ENCODE measurements at places on chromosomes 2 and 18.

- DNase-seq = no peak
Observed at GRCh38 chr18:7844418-7844817, 277.3 kb downstream of the PTPRM start.

DNA sequence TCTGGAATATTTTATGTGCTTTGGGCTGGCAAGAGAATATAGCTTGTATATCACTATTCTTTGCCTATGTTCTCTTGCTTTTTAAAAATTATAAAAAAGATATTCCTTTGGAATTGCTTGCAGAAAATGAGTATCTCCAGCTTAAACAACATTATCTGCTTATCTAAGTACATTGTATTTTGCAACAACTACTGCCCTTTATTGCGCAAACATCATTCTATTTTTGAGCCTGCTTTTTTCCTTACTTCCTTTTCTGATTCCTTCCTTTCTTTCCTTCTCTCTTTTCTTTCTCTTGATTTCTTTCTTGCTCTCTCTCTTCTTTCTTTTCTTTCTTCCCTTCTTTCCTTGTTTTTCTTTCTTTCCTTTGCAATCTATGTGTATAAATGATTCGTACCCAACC is 74.0 kb downstream of the UNC80 start:
- DNase-seq = no peak

- no peak for DNase-seq
Observed at GRCh38 chr2:188787658-188788240, 186.4 kb upstream of the COL3A1 start.

- no peak for DNase-seq
Observed at GRCh38 chr2:67130531-67131256, 266.4 kb upstream of the ETAA1 start.

DNA sequence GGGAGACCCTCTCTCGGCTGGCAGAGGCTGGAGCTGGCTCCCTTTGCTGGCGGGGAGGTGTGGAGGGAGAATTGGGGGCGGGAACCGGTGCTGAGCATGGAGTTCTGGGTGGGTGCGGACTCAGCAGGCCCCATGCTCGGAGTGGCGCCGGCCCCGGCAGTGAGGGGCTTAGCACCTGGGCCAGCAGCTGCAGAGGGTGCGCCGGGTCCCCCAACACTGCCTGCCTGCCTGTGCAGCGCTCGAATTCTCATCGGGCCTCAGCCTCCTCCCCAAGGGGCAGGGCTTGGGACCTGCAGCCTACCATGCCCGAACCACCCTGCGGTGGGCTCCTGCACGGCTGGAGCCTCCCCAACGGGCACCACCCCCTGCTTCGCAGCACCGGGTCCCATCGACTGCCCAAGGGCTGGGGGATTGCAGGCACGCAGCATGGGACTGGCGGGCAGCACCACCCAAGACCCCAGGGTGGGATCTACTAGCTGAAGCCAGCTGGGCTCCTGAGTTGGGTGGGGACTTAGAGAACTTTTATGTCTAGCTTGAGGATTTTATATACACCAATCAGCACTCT is 129.8 kb downstream of the LRRC30 start:
- no peak for DNase-seq

DNA sequence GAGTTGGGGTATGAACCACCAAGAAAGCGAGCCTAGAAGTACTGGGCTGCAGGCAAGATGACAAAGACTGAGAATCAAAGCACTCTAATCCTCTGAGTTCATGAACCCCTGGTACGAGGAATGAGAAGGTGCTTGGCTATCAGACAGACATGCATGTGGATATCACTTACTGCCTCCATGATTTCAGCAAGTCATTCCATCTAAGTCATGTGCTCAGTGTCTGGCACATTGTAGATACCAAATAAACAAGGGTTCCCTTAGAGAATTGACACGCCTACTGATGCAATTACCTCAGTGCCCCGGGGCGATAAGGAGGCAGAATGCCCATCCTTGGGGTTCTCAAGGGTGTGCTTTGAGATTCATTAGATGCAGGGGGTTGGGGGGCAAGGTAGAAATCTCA is 125.6 kb upstream of the PKDCC start:
- DNase-seq = no peak

GRCh38 chr2:150663143-150663542 is 175.7 kb upstream of the RND3 start:
- no peak for DNase-seq

DNA sequence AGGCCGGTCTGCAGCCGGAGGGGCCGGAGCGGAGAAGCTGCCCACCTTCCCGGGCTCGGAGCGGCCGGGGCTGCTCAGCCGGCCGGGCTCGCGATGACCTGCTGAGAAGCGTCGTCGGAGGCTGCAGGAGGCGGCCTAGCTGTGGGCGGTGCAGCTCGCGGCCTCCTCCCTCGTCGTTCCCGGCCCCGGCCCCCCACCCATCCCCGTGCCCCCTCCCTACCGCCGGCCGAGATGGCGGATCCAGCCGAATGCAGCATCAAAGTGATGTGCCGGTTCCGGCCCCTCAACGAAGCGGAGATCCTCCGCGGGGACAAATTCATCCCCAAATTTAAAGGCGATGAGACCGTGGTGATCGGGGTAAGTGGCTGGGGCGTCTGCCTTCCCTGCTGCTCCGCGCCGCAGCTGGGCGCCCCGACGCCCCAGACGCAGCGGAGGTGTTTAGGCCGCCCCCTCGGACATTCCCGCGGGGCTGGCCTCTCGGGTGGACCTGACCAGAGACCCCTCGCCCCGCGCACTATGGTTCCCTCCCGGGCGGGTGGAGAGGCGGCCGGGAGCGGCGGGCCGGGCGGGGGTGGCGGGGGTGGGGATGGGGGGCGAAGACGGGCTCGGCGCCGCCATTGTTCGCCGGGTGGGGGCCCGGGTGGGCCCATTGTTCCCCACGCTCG is 492 bp downstream of the KIF5C start:
- no peak for DNase-seq

DNA sequence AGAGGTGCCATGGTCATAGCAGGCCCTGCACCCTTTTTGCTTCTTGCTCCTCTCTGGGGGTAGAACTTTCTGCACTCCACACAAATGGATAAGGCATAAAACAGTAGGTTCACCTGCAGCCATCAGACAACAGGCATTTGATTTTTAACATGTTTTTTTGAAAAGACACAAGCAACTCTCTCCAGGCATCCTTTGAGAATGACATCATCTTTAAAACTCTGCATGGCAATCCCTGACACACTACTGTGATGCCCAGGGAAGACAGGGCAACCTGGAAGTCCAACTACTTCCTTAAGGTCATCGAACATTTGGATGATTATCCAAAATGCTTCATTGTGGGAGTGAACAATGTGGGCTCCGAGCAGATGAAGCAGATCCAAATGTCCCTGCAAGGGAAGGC is 82.8 kb downstream of the SKA1 start:
- DNase-seq = no peak

- no peak for DNase-seq
Observed at GRCh38 chr18:23529604-23530003, 26.3 kb downstream of the RMC1 start.

- no peak for DNase-seq
Observed at GRCh38 chr18:72410399-72410798, 133.7 kb downstream of the CBLN2 start.

DNA sequence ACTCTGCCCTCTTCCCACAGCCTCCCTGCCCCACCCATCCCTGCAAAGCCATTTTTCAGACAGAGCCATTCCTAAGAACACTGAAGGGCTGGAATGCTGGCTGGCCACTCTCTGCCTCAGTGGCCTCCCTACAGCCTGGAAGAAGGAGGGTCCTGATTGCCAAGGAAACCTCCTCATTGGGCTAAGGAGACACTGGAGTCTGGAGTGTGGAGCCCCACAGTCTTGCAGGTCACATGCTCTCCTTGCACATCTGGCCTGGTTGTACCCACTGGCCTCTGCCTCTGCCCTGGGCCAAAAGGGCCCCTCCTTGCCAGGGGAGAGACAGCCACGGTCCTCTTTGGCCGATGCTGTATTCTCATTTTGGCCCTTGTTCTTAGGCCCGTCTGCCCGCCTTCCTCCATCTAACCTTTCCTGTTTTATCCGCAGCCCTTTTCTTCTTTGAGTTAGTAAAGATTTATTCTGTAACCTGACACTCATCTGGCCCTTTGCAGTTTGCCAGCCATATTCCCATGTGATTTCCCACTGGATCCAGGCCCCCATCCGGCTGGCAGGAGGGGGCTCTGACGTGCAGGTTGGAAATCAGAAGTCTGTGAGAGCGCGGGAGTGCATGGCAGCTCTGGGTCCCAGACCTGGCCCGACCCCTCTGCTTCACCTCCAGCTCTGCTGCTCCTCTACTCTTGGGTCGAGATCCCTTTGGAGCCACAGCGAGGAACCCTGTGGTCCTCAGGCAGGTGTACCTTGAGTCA is 11.0 kb upstream of the CATIP start:
- DNase-seq = no peak

GRCh38 chr18:6158958-6159357 is 255.8 kb downstream of the L3MBTL4 start:
- no peak for DNase-seq

DNA sequence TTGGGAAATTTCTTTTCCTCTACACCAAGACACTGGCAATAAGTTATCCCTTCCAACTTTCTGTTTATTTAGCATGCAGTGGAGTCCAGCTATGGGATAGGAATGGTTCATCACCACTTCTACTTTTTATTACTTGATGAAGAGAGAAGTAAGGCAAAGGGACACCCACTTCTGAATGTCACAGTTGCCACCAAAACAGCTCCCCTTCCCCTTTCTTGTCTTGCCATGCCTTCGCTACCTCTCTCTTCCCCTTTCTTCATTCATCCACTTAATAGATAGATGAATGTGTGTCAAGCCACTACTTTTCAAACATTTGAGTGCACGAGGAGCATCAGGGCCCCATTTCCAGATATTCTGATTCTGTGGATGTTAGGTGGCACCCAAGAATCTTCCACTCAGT is 59.6 kb downstream of the KCTD18 start:
- no peak for DNase-seq

GRCh38 chr2:23519334-23519651 is 134.3 kb downstream of the KLHL29 start:
- DNase-seq = no peak

DNA sequence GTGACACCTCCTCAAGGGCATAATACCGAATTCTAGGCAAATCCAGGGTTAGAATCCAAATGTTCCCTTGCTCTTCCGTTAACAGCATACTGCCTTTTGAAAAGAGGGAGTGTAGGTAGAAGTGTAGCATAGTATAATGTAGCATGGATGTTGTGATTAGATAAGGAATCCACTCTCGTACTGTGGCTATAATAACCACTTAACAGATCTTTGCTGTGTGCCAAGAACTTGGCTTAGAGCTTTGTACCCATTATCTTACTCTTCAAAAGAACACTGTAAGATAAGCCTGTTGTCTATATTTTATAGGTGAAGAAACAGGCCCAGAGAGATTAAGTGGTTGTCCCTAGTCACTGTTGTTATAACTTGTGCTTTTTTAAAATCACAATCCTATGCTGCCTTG is 24.2 kb downstream of the WDR75 start:
- DNase-seq = no peak
